ENCODE measurements at places on chromosomes 6 and 20. TPM values are rescaled to one million over a fixed set of nuclear protein-coding genes. Genes with fewer than 3 reads are reported as not detected.

The ADGRG6 gene
- total RNA-seq = 0.37 TPM

The OXT gene
- not detected for total RNA-seq

The HAO1 gene
- total RNA-seq = not detected

The FAM184A gene
- total RNA-seq = 8.6 TPM

The WFDC2 gene
- 0.76 TPM for total RNA-seq

The SMLR1 gene
- not detected for total RNA-seq

The AVP gene
- not detected for total RNA-seq

The SLC22A2 gene
- not detected for total RNA-seq

The TEAD3 gene
- 1.4 TPM for total RNA-seq

The PRR18 gene
- not detected for total RNA-seq

The PNLDC1 gene
- 0.14 TPM for total RNA-seq

The THBD gene
- total RNA-seq = 0.05 TPM

The SAPCD1 gene
- total RNA-seq = 12.1 TPM

The HTR1E gene
- total RNA-seq = not detected

The TFAP2D gene
- not detected for total RNA-seq

The KIF13A gene
- total RNA-seq = 0.29 TPM

The SPATS1 gene
- total RNA-seq = not detected

The C20orf144 gene
- 0.20 TPM for total RNA-seq

The SLC13A3 gene
- total RNA-seq = 0.08 TPM

The LY6G6C gene
- not detected for total RNA-seq

The CFAP206 gene
- not detected for total RNA-seq

The TFAP2A gene
- total RNA-seq = not detected

The FAM162B gene
- not detected for total RNA-seq

The ZBTB46 gene
- total RNA-seq = 2.2 TPM

The DEFB124 gene
- total RNA-seq = not detected

The SLC16A10 gene
- total RNA-seq = 6.0 TPM

The OPRL1 gene
- total RNA-seq = 0.05 TPM

The DYNLT2 gene
- 0.95 TPM for total RNA-seq

The KIAA0408 gene
- total RNA-seq = 1.6 TPM

The RSPO3 gene
- not detected for total RNA-seq

The FABP7 gene
- total RNA-seq = not detected

The MCM8 gene
- total RNA-seq = 19.7 TPM

The BANF2 gene
- not detected for total RNA-seq

The DOK5 gene
- total RNA-seq = 1.3 TPM

The GTSF1L gene
- total RNA-seq = not detected

The HLA-DRB5 gene
- 2.5 TPM for total RNA-seq

The PROCR gene
- 1.1 TPM for total RNA-seq

The DPPA5 gene
- not detected for total RNA-seq

The CAGE1 gene
- total RNA-seq = 0.10 TPM

The HNF4A gene
- total RNA-seq = 0.11 TPM

The RAB23 gene
- 1.5 TPM for total RNA-seq

The SRF gene
- 80.1 TPM for total RNA-seq

The LY6G6F gene
- total RNA-seq = not detected

The NDUFAF4 gene
- total RNA-seq = 130 TPM

The OGFRL1 gene
- 3.0 TPM for total RNA-seq

The KCNK16 gene
- not detected for total RNA-seq

The ID4 gene
- total RNA-seq = 0.08 TPM

The ZKSCAN4 gene
- 3.4 TPM for total RNA-seq

The EPB41L1 gene
- total RNA-seq = 0.50 TPM

The CLDN20 gene
- not detected for total RNA-seq

The TGM3 gene
- total RNA-seq = 0.26 TPM

The ULBP3 gene
- total RNA-seq = 1.1 TPM

The ATRN gene
- 12.3 TPM for total RNA-seq

The NNAT gene
- 0.42 TPM for total RNA-seq

The RAB44 gene
- 0.05 TPM for total RNA-seq

The GPSM3 gene
- 47.6 TPM for total RNA-seq

The OTOR gene
- total RNA-seq = not detected

The EYA2 gene
- total RNA-seq = not detected

The RAB32 gene
- 0.16 TPM for total RNA-seq
